ENCODE measurements at places on chromosomes 4 and X.

DNA sequence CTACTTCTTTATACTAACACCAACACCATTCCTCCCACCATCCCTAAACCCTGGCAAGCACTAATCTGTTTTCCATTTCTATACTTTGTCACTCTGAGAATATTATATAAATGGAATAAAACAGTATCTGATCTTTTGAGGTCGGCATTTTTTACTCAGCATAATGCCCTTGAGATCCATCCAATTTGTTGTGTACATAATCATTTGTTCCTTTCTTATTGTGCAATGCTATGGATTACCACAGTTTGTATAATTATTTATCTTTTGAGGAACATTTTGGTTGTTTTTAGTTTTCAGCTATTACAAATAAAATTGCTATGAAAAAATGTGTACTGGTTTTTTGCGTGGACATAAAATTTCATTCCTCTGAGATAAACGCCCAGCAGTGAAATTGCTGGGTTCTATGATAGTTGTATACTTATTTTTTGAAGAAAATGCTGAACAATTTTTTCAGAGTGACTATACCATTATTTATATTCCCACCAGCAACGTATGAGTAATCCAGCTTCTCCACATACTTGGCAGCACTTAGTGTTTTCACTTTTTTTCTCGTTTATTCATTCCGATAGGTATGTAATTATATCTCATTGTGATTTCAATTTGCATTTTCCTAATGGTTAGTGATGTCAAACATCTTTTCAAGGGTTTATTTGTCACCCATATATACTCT, 154.3 kb upstream of the DCAF8L1 start:
- DNase-seq = no peak

- no peak for DNase-seq
These were observed 161.3 kb downstream of the ATP10D start for GRCh38 chr4:47646372-47646771.

- DNase-seq = no peak
These were observed 444.6 kb downstream of the STIM2 start for GRCh38 chr4:27305246-27305645.

DNA sequence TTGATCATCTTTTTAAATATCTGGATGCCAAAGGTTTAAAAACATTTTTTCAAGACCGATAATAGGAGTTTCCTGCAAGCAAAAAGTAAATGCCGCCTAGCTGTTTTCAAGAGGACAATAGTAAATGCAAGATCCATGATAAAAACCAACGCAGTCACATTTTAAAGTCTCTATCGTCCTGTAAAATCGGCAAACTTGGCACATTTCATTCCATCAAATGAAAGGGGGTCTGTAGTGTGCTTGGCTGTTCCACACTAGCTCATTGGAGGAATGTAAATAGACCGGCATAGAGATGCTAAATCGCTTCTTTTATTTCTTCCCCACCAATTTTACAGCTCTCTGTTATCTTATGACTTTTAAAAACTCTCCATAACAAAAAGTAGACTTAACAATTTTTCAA, 202.2 kb downstream of the NLGN4X start:
- DNase-seq = no peak

DNA sequence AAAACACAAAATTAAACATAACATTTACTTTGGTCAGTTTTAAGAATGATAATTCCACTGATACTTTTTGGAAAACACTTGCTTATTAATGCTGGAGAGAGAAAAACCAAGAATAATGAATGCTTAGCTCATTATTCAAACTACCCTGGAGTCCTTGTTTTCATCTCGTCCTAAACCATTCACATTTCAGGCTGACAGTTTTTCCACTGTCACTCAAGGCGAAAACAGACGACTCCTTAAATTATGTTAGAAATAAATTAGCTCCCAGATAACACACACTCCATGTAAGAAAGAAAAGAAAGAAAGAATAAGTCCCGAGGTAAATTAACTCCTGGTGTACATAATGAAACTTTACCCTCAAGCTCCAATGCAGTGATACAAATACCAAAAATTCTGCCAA, 33.5 kb downstream of the TLR10 start:
- no peak for DNase-seq

DNA sequence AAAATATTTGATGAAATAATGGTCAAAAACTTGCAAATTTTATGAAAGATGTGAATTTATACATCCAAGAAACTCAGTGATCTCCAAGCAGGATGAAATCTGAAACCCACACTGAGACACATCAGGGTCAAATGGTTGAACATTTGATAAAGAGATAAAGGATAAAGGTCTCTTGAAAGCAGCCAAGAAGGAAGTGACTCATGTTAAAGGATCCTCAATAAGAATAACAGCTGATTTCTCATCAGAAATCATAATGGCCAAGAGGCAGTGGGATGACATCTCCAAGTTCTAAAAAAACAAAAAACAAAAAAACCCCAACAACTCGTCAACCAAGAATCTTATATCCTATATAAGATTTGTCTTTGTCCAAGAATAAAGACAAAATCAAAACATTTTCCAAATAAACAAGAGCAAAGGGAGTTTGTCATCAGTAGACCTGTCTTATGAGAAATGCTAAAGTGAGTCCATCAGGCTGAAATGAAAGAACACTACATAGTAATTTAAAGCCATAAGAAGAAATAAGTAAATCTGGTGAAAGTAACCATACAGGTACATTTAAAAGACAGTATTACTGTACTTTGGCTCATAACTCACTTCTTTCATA, 121.7 kb downstream of the PDS5A start:
- DNase-seq = no peak

DNA sequence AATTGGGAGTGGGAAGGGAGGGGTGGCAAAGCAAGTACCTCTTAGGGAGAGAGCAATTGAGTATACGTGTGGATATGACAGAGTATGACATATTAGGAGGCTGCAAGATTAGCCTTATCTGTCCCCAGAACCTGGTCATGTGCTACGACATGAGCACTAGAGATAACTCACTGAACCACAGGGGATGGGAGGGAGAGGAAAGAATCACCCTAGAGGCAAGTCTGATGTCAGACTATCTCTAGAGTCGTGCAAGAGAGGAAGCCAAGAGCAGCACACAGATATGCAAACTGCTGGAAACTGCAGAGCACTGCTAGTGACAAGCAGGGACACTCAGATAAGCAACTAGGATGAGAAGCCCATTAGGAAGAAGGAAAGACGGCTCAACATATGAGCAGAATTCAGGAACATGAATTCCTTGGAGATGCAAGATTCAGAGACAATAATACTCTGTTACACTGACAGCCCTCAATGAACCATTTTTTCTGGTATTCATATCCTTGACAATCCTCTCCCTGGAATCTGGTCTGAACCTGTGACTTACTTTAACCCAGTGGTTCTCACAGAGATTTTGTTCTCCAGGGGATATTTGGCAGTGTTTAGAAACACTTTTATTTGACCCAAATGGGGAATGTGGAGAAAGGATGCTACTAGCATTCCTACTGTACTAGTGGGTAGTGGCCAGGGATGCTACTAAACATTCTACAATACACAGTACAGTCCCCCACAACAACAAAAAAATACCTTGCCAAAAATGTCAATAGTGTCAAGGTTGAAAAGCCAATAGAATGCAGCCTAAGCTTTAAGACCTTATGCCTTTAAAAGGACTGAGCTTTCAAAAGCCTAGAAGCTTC, 84.0 kb upstream of the BMP2K start:
- DNase-seq = no peak

GRCh38 chrX:115901241-115901640, 269.3 kb upstream of the AGTR2 start:
- DNase-seq = no peak

DNA sequence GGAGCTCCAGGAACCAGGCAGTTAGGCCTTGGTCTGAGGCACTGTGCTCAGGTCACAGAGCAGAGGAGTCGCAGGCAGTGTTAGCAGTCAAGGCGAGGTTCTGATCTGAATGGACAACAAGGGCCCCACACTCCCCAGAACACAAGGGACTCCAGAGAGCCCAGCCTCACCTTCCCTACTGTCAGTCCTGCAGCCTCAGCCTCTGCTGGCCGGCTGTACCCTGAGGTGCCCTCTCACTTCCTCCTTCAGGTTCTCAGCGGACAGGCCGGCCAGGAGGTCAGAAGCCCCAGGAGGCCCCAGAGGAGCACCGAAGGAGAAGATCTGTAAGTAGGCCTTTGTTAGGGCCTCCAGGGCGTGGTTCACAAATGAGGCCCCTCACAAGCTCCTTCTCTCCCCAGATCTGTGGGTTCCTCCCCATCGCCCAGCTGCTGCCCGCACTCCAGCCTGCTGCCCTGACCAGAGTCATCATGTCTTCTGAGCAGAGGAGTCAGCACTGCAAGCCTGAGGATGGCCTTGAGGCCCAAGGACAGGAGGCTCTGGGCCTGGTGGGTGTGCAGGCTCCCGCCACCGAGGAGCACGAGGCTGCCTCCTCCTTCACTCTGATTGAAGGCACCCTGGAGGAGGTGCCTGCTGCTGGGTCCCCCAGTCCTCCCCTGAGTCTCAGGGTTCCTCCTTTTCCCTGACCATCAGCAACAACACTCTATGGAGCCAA, 26.2 kb downstream of the MAGEA9 start:
- no peak for DNase-seq

- no peak for DNase-seq
These were observed 22.7 kb upstream of the GAB1 start for GRCh38 chr4:143313996-143314395.

GRCh38 chr4:83772685-83773084, 236.8 kb downstream of the GPAT3 start:
- DNase-seq = peak; percentile 41

DNA sequence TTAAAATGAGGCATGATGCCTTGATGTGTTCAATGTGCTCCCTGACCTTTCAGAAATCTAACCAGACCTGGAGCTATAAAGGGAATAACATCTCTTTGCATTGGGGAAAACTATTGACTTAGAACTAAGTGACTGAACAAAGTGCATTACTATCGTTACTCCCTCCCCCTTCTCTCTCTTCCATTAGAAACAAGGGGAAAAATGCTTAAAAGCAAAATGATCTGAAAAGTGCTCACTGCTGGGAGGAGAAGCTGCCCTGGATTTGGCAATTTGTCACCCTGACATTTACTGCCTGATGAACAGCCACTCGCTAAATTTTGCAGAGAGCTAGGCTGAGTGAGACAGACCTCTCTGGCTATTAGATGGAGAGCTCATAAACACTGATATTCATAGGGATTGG, 48.6 kb upstream of the PARM1 start:
- no peak for DNase-seq

DNA sequence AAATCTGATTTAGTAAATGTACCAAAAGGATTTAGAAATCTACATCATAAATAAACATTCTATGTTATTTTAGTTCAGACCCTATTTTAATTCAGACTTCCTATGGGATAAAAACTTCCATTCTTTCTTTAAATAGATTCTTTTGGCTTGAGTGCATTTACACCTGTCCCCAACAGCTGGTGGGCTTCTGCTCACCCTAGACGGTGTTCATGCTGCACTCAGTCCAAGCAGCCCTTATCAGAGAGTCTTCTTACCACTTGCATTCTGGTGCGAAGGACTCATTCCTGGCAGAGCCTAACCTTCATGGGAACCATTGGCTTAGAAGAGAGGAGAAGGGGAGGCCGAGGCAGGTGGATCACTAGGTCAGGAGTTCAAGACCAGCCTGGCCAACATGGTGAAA, 57.3 kb downstream of the NPNT start:
- no peak for DNase-seq

DNA sequence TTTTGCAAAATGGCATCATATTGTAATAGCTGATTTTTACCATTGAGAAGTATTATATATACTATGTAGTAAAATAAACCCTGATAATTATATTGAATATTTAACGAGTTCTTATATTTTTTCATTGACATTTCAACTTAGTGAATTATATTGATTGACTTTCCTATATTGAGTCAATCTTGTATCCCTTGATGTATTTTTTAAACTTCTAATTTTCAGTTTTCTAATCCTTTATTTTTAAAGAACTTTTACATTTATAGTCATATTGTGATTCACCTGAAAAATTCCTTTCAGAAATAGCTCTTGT, 54.4 kb downstream of the CXCL1 start:
- DNase-seq = no peak

DNA sequence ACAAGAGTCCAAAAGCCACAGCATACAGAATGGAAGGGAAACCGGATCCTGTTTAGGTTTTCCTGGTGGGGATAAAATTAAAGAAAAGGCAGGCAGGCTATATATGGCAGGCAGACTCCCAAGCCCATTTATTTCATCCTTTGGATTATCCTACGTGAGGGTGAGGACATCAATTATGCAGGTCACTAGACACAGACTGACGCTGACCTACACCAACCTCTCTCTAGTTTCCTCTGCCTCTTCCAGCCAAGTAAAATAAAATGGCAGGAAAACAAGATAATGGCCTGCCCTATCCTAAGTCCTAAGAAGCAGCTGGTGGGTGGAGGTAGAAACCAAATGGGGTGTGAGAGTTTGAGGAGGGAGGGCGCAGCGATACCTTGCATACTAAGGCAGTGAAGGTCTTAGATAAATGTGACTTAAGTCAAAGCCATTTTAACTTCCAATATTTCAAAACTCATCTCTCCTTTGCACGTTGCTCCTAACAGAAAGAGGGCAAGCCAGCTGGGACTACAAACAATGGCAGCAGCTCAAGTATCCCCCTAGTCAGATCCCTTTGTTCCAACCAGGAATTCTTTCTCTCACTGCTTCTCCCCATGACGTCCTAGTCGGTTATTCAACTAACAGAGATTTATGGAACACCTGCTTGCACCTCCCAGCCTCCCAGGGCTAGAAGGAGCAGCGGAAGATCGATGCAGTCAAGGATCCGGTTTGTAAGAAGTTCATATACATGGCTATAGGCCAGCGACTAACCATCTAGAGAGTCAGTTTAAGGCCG, 72.8 kb downstream of the IRF2 start:
- peak; percentile 85 for DNase-seq

DNA sequence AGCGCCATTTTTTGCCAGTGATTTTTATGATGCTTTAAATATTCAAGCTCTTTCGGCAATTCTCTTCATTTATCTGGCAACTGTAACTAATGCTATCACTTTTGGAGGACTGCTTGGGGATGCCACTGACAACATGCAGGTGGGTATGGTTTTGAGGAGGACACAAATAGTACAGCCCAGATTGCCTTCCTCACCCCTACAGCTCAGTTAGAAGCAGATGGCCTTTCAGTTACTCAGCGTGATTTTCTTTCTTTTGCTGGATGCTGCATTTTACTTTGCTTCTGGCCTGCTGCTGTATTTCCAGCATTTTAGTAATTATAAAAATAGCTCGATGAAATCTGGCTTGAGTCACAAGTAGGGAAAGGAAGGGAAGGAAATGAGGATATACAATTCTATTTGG, 114.7 kb downstream of the SLC4A4 start:
- no peak for DNase-seq
